ENCODE measurements at places on chromosomes 2 and 18. TPM values are rescaled to one million over a fixed set of nuclear protein-coding genes. Genes with fewer than 3 reads are reported as not detected.

GRCh38 chr2:151620761-151621160 lies 113.5 kb downstream of the NEB start:
- DNase-seq, result no peak

DNA sequence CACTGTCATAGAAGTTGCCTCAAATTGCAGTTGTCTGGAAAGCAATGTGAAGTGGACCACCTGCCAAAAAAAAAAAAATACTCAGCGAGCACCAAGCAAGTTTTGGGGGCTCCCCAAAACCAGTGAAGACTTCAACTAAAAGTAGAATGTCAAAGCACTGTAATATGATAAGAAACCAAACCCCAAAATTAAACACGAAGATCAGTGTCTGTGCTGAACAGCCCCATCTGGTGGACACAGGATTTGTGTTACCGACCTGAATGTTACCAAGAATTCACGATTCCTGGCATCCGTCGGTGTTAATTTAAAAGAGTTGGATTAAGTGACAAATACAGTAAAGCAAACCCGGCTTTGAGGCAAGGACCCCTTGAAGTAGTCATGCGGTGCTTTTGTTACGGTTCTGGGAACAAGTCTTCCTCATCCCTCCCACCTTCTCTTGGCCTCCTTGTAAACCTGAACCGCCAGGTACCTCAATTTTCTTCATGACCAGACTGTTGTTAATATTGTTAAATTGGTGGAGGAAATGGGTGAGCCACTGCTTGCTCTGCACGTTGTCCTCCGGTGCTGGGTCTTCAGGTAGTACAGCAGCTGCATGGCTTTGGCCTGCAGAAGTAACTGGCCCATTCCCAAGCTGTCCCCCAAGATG lies 31.3 kb upstream of the SSB start:
- peak; percentile 67 for DNase-seq

GRCh38 chr18:47050468-47050867 lies 15.0 kb upstream of the ELOA2 start:
- DNase-seq, result peak; percentile 32

- DNase-seq, result peak; percentile 11
Observed at GRCh38 chr2:65349863-65350262, 82.5 kb downstream of the SPRED2 start.

GRCh38 chr18:53780666-53781065 lies 443.8 kb downstream of the MBD2 start:
- DNase-seq, result no peak

SPDYA gene
- 2.0 TPM for total RNA-seq

PEX13 gene
- 32.0 TPM for total RNA-seq

GRHL1 gene
- total RNA-seq, result 11.7 TPM

TRPM8 gene
- total RNA-seq, result 1.1 TPM

- DNase-seq, result no peak
Observed at GRCh38 chr2:163655667-163656066, 80.1 kb downstream of the FIGN start.

CD28 gene
- total RNA-seq, result not detected

TUBA4A gene
- 97.9 TPM for total RNA-seq

DNA sequence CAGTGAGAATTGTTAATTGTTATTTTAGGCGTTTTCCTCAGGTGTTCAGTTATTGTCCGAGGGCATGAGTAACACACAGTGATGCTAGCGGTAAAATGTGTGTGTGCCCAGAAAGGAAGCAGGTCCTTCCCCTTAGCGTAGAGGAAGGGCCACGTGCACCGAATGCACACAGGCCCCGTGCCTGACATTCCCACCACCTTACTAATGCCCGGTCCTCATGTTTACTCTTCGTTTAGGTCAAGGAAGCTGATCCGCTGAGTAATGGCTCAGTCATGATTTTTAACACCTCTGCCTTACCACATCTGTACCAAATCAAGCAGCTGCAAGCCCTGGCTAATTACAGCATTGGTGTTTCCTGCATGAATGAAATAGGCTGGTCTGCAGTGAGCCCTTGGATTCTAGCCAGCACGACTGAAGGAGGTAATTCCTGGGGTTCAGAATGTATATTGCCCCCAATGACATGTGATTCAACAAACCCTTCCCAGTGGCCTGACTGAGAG lies 76.7 kb downstream of the MERTK start:
- peak; percentile 88 for DNase-seq

DHRS9 gene
- 16.6 TPM for total RNA-seq

DNA sequence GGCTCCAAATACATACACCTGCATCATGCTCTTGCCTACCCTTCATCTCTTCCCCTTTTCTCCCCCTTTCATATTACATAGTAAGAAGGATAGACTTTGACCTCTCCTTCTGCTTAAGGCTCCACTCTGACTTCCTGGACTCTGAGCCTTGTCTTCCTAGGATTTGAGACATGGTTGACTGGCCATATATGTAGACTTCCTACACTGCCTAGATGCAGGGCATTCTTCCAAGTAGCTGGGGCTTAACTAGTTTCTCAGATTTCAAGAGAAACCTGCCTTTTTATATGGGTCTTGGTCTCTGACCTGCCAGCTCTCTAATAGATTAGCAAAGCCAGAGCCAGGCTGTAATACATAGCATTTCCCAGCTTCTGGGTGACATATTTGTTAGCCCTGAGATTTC lies 35.4 kb upstream of the CYP26B1 start:
- DNase-seq, result no peak

GREB1L gene
- 3.8 TPM for total RNA-seq

Measured in Calu3 (cell line).